ENCODE measurements at places on chromosomes 7 and 10. TPM values are rescaled to one million over a fixed set of nuclear protein-coding genes. Genes with fewer than 3 reads are reported as not detected.

DOCK4 gene
- total RNA-seq = 30.9 TPM

CD36 gene
- 85.5 TPM for total RNA-seq

ADCYAP1R1 gene
- total RNA-seq = 0.18 TPM

AZGP1 gene
- 0.66 TPM for total RNA-seq

STEAP4 gene
- 35.6 TPM for total RNA-seq

ADGRA1 gene
- total RNA-seq = not detected

ADRB1 gene
- 0.18 TPM for total RNA-seq

TSPAN15 gene
- 24.0 TPM for total RNA-seq

DNA sequence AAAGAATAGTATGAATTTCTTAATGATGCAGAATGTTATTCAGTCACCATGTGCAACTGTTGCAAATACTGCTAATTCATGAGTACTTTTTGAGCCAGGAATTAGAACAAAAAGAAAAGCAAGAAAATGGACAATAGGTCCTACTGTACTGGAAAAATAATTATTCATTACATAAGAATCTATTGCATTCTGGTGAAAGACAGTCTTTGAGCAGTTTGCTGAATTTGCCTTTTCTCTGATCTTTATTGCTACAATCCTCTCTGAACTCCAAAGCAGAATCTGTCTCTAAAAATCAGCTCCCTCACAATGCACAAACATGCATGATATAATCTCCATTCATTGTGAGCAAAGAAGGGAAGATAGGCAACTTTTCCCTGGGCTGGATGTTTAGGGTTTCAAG lies 12.8 kb downstream of the IFIT2 start:
- DNase-seq = no peak

- no peak for DNase-seq
Observed at GRCh38 chr7:129494041-129494440, 8.3 kb upstream of the SMKR1 start.

DNA sequence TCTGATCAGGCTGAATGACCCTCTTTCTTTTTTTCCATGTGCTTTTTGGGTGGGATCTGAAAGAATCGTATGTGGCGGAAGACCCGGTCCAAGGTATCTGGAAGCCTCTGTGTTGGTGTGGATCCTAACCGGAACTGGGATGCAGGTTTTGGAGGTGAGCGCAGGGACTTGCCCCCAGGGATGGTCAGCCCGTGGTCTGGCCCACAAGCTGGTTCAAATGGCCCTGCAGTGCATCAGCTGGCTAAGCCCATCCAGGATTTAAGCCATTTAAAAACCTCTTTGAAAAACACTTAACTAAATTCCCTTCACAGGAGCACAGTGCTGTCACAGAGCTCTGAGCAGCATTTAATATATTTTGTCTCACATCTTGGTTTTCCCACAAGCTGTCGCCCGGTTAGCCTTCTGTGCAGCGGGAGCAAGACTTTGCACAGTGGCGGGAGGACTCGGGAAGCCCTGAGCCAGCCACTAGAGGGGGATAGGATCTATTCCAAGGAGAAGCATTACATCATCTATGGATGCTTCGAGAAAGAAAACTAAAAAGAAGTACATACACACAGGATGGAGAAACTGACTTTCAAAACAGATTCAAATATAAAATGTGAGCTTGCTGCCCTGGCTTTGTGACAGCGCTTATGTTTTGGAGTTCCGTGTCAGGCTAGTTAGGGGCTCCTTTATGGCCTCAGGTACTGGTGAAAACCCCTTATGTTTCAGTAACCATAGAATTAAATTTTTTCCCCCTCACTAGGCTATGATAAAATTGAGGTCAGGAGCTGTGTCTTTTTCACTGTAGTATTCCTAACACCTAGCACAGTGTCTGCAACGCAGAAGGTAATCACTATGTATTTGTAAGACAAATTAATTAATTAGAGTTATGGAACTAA lies 11.3 kb downstream of the CPA2 start:
- no peak for DNase-seq

DNA sequence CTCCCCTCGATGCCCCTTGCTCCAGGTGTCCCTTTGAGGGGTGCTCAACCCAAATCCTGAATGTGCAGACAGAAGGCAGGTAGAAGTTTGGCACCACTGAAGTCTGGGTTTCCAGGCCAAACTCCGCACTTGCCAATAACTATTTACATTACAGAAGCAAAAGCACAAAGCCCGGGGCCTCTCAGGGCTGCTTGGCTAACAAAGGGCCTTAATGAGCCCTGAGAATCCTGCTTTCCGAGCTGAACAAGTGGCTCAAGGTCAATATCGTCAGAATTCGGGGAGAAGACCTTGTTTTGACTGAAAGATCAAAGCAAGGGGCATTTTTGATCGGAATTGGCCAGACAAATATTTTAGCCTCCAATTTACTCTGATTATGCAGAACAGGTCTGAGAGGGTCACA lies 189.9 kb downstream of the HERPUD2 start:
- DNase-seq = no peak

- no peak for DNase-seq
Observed at GRCh38 chr7:91551377-91552175, 287.3 kb downstream of the FZD1 start.

DNA sequence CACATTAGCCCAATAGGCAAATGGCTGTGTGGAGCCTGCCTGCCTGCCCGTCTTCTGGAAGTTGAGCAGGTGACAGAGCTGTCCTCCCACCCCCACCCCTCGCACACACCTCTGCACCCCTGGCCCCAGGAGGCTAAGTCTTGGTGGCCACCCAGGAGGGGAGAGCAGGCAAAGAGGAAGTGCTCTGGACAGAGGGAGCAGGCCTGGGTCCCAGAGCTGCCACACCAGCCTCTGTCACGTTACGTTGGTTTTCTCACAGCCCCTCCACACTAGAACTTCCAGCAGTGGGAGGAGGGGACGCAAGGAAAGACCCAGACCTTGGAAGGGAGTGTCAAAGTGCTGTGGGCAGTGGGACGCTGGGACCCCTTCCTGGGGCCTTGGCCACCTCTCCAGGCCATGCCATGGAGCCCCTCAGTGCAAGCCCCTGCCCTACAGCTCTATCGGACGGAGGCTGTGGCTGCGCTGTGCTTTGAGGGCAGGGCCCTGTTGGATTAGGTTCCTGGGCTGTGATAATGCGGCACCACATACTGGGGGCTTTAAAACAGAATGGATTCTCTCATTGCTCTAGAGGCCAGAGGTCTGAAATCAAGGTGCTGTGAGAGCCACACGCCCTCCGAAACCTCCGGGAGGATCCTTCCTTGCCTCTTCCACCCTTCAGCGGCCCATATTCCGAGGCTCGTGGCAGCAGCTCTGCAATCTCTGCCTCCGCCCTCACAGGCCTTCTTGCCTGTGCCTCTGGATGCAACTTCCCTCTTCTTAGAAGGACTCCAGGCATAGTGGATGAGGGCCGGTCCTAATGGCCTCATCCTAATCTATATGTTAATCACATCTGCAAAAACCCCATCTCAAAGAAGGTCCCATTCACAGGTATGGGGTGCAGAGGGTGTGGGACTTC lies 9.9 kb downstream of the PRKAG2 start:
- no peak for DNase-seq

DNA sequence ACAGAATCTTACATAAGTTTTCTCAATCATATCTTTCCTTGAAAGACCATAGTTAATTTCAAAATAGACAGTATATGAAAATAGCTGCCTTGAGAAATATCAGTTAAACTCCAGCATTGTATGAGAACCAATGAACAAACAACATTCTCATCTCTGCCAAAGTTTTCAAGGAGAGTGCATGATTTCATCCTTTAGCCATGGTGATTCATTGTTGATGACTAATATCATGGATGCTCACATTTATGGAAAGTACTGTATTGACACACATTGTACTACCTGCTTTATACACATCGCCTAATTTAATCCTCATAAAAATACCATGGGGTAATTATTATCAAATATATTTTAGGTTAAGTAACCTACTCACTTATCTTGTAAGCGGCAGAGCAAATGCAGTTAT lies 250.3 kb downstream of the CNTNAP2 start:
- DNase-seq = no peak

DNA sequence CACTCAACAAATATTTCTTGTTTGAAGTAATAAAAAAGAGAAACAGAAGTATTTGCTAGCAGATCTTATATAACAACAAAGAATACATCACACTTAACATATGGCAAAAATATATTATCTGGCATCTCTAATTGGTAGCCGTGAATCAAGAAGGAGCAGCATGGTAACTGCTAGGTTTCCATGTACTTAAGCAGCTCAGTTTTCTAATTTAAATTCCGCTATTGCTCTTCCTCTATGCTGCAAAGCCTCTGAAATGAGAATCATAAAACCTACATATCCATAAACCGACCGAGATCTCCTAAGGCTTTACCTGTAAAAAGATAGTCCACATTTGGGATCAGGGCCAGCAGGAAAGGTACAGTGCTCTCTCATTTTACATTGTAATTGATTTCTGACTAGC lies 76.6 kb upstream of the PTPRZ1 start:
- no peak for DNase-seq

DNA sequence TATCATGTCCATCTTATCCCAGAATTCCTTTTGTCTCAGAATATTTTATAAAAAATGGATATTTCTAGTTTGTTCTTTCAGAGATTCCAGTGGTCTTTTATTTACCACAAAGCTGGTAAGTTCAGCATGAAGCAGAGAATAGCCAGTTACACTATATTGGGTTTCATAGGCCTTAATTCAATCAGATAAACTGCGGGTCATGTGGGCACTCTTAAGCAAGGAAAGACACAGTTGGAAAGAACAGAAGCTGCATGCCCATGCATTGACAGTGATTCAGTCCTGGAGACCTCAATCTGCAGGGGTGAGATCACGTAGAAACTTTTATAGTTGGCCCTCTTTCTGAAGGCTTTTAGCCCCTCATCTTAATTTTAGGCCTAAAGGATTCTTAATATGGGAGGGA lies 281.3 kb upstream of the IGFBP3 start:
- no peak for DNase-seq

DNA sequence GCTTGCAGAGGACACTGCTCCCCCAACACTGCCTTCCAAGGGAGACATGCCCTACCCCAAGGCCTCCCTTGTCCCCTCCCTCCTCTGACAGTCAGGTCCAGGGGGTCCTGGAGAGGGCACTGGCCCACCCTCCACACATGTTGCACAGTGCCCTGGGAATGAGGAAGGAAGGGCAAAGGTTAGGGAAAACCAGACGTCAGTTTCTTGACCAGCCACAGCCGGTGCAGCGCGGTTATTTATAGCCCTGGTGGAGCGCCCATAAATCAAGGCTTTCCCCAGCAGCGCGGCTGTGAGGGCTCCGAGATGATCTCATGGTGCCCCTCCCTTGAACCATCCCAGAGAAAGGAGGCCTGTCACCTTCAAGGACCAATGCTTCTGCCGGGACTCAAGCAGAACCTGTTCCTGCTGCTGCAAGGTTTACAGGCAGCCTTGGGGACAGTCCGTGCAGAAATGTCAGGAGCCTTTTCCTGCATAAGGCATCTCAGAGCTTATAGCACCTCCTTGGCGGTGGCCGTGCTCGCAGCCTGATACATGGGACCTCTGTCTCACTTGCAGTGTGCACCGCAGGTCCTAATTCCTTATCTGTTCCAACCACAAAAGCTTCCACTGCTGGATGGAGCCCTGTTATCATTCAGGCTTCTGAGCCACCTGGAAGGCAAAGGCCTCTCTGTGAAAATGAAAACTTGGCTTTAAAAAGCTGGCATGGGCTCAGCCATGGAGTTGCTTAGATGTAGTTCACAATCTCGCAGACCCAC lies 127.3 kb downstream of the LHPP start:
- DNase-seq = no peak

DNA sequence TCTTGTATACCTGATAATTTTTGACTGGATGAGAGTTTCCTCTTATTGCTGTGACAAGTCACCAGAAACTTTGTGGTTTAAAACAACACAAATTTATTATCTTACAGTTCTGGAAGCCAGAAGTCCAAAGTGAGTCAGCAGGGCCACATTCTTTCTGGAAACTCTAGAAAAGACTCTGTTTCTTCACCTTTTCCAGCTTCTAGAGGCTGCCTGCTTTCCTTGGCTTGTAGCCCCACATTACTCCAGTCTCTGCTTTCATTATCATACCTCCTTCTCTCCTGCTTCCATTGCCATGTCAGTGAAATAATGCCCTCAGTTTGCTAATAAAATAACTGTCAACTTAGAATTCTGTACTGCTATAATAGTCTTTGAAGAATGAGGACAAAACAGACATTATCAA lies 65.3 kb downstream of the VCL start:
- DNase-seq = no peak

- no peak for DNase-seq
Observed at GRCh38 chr7:139735466-139735865, 42.3 kb downstream of the HIPK2 start.

DNA sequence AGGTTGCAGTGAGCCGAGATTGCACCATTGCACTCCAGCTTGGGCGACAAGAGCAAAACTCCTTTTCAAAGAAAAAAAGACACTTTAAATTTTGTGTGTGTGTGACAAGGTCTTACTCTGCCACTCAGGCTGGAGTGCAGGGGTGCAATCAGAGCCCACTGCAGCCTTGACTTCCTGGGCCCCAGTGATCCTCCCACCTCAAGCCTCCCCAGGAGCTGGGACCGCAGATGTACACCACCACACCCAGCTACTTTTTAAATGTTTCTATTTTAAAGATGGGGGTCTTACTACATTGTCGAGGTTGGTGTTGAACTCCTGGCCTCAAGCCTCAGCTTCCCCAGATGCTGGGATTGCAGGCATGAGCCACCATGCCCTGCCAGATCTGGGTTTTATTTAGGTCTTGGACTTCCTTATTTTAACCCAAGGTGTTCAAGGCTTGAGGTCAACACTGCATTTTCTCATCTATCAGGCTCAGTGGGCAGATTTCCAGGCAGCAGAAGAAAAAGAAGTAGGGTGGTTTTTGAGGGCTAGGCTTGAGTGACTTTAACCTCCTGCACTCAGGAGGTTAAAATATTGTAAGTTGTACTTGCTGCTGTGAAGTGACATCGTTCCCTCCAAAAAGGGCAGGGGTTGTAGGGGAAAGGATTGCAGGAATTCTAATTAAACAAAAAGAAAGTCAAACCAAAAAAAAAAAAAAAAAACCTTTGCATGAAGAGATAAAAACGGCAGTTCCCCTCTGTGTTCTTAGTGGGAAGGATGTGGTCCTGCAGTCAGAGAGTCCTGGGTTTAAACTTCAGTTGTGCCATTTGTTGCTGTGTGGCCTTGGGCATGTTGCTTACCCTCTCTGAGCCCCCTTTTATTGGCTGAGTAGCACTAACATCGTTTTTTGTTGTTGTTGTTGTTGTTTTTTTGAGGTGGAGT lies 71.5 kb downstream of the CARD11 start:
- DNase-seq = no peak

GRCh38 chr10:69064762-69065328 lies 23.1 kb upstream of the SRGN start:
- DNase-seq = no peak

GRCh38 chr7:149130572-149131198 lies 4.6 kb upstream of the ZNF425 start:
- DNase-seq = no peak

- no peak for DNase-seq
Observed at GRCh38 chr10:22912763-22913384, 15.0 kb upstream of the ARMC3 start.

- no peak for DNase-seq
Observed at GRCh38 chr7:29990931-29991330, 1.3 kb upstream of the SCRN1 start.

DNA sequence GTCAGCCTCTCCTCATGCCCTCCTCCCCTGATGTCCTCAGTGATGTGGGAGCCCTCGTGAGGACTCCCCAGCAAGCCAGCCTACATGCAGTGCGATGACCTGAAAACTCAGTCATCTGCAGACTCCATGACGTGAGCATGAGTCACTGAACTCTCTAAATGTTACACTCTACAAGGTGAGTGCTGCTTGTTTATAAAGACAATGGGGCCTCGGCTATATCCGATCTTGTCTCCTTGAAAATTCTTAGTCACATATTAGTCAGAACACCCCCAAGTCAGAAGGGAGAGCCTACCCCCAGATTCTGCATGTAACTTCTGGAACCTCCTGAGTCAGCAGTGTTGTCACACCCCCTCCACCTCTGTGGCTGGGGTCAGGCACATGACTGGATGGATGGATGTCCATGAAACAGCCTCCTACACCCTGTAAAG lies 673.8 kb downstream of the INHBA start:
- DNase-seq = no peak

All from esophagus squamous epithelium (tissue), 5 donors.